AG04450 (cell line): ENCODE measurements at places on chromosomes 12 and 14.

- DNase-seq: no peak
Measured at GRCh38 chr12:112191840-112192321, 66.5 kb downstream of the TRAFD1 start.

GRCh38 chr12:11183011-11183410, 3.7 kb downstream of the TAS2R42 start:
- no peak for DNase-seq

- DNase-seq: no peak
Measured at GRCh38 chr12:47977046-47977771, 13.8 kb downstream of the TMEM106C start.

DNA sequence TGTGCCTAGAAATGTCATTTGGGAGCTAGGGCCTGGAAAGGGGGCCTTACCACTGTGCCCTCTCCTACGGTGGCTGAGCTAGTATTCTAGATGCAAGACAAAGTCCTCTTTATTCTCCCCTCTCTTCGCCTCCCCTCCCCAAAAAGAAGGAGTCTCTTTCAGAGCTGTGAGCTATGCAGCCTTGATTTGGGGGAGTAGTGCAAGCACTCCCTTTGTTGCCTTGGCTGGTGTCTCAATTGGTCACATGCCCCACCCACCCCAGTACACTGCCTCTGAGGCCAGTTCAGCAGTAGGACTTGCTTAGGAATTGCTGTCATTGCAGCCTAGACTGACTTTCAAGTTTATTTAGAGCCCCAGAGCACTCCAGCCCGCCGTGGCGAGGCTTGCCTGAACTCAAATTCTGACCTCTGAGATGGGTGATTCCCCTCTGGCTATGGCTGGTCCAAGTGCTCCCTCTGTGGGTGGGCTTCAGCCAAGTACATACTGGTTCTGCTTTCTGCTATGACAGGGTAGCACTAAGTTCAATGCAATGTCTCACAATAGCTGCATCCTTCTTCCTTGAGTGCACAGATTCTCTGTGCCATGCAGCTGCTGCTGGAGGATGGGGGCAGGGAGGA, 37.0 kb upstream of the FBXO33 start:
- DNase-seq: no peak

GRCh38 chr14:65228436-65228835, 126.1 kb upstream of the MAX start:
- no peak for DNase-seq

DNA sequence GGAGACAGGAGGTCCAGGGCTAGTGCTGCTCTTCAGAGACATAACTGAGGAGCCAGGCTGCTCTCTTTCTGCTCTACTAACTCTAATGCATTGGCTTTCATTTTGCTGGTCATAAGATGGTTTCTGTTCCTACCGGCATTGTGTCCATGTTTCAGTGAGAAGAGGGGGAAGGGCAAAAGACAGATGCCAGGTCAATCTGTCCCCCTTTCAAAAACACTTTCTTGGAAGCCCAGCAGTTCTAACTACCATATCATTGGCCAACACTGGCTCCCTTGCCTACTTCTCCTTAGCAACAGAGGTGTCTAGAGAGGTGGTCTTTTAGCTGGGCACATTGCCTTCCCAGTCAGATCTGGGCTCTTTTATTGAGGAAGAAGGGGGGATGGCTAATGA, 63.9 kb downstream of the TGFB3 start:
- no peak for DNase-seq

DNA sequence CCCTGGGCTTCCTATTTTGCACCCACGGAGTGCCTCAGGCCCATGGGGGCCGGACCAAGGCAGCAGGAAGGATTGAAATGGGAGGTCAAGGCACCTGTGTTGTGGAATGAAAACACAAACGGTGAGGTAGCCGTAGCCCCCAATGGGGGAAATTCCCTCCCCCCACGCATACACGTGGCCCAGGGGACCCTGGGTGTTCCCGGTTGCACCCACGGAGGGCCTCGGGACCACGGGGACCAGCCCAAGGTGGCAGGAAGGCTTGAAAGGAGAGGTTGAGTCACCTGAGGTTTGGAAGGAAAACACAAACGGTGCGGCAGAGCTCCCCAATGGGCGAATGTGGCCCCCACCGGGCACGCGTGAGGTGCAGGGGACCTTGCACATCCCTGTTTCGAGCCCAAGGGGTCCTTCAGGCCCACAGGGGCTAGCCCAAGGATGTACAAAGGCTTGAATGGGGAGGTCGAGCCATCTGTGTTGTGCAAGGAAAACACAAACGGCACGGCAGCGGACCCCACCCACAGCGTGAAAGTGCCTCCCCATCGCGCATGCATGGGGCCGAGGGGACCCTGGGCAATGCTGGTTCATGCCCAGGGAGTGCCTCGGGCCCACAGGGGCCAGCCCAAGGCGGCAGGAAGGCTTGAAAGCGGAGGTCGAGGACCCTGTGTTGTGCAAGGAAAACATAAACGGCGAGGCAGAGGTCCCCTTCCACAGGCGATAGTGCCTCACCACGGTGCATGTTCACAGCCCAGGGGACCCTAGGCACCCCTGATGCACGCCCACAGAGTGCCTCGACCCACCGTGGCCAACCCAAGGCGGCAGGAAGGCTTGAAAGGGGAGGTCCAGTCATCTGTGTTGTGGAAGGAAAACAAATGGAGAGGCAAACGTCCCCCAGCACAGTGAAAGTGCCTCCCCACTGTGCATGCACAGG, 376.7 kb downstream of the ALG10 start:
- DNase-seq: no peak

DNA sequence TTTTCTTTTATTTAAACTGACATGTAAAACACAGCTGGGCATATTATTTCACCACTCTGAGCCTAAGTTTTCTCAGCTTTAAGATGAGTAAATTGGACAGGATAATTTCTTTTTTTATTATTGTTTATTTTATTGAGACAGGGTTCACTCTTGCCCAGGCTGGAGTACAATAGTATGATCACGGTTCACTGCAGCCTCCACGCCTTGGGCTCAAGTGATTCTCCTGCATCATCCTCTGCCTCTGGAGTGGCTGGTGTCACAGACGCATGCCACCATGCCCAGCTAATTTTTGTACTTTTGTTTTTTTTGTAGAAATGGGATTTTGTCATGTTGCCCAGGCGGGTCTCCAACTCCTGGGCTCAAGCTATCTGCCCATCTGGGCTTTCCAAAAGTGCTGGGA, 12.7 kb downstream of the BMAL2 start:
- no peak for DNase-seq

- DNase-seq: peak; percentile 16
Measured at GRCh38 chr14:24051789-24052655, at the start of gene CARMIL3. Gene CARMIL3 (plus strand): TSS chr14:24052009. CDS start chr14:24052154, 145 bp downstream.
